ENCODE measurements at places on chromosomes 6 and 20.

DNA sequence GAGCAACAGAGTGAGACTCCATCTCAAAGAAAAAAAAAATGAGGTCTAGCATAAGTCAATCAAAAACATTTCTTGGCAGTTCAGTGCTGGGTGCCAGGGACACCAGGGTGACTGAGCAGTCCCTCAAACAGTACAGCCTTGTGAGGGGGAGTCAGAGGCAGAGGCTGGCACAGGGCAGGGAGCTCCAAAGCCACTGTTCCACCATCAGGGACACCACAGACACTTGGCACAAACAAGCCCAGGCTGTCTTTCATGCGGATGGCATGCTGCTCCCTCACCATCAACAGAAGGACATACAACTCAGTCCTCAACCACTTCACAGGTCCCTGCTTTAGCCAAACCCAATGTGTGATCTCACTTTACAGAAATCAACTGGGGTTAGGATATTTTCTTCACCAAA is 36.0 kb upstream of the GRM4 start:
- DNase-seq, result no peak

- no peak for DNase-seq
Measured at GRCh38 chr6:142617158-142617557, 315.4 kb downstream of the ADGRG6 start.

GRCh38 chr6:31597006-31597405 is 4.2 kb upstream of the NCR3 start:
- no peak for DNase-seq

DNA sequence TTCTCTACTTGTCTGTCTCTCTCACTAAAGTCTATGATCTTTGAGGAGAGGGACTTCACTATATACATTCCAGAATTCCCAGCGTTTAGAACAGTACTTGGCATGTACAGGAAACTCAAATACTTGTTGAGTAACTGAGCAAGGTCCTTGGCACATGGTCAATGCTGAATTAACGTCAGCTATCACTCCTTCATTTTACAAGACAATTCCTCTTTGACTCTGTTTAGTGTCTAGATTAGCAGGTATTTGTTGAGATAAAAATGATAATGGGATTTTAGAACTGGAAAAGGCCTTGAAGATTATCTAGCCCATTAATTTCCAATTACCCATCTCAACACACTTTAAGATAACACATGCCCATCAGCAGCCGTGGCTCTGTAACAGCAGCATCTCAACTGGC is 6.6 kb upstream of the GUCA1B start:
- DNase-seq, result no peak

GRCh38 chr20:23623666-23624323 is 14.0 kb downstream of the CST3 start:
- DNase-seq, result no peak

GRCh38 chr20:49985617-49986016 is 2.8 kb downstream of the SNAI1 start:
- DNase-seq, result no peak

GRCh38 chr20:45834797-45835161 is 1.2 kb downstream of the SNX21 start:
- DNase-seq, result no peak

DNA sequence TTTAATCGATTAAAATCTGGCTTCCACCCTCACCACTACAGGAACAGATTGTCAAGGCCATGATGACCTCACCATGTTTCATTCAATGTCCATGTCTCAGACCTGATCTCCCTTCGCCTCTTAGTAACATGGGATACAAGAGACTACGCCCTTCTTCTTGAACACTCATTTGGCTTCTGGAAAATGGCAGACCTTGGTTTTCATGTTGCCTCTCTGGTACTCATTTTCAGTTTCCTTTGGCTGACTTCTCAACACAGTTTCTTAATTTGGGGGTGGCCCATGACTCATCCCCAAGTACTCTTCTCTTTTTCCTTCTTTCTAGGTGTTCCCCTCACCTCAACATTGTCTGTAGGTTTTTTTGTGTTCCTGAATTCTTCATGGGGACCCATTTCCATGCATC is 22.7 kb downstream of the TMX4 start:
- no peak for DNase-seq

DNA sequence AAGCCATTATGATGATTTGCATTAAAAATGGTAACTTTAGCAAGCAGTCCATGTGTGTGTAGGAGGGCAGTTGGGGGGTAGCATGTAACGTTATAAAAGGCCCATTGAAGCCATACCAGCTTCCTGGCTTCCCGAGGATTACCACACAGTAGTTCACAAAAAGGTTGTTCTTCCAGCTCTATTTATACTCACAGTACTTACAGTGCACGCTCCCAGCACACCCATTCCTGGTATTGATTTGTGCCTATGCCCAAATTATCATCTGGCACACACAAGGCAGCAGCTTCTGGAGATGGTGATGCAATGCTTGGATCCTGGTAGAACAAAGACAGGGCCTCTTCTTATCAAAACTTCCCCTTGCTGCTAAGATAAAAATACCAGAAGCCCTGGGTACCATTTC is 436.8 kb downstream of the HAO1 start:
- DNase-seq, result no peak

DNA sequence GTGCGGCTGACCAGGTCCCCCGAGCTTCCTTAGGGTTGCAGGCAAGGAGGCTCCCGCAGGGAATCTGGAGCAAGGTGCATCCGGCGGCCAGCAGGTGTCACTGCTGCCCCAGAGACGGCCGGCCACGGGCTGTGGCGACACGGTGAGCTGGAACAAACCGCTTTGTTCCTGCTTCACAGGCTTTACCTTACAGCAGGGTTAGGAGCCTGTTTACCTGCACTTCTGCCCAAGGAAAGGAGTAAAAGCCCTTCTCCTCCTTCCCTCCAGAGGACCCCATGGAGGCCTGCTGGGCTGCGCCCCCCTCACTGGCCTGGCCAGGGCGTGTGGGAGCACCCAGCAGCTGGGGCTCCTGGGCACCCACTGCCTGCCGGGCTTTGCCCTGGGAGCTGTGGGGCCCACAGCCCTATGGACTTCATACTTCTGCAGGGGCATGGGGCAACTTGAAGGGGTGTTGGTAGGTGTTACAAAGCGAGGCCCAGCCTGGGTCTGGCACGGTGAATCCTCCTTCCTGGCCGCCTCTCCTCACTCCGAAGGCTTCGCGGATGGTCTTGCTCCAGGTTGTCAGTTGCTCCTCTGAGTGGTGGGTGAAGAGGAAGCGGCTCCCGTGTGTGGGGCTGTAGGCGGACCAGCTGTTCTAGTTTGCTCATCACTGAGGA is 88.4 kb downstream of the CDC5L start:
- peak; percentile 46 for DNase-seq

DNA sequence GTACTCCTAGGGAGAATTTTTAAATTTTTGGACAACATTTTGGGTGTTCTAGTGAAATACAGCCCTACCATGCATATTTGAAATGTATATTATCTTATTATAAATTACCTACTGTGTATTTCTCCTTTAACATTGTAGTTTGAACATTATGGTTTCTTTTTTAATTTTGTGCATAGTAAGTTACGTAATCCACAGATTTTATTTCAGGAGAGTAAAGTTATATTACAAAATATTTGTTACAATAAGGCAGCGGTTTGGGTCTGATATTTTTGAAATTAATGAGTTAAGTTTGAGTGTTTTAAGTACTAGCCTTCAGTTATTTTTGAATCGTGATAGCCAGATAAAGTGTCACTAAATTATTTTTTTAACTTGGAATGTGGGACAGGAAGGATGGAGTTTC is 7.3 kb upstream of the SOX4 start:
- DNase-seq, result no peak

GRCh38 chr6:48691420-48691819 is 580.4 kb upstream of the PTCHD4 start:
- no peak for DNase-seq

DNA sequence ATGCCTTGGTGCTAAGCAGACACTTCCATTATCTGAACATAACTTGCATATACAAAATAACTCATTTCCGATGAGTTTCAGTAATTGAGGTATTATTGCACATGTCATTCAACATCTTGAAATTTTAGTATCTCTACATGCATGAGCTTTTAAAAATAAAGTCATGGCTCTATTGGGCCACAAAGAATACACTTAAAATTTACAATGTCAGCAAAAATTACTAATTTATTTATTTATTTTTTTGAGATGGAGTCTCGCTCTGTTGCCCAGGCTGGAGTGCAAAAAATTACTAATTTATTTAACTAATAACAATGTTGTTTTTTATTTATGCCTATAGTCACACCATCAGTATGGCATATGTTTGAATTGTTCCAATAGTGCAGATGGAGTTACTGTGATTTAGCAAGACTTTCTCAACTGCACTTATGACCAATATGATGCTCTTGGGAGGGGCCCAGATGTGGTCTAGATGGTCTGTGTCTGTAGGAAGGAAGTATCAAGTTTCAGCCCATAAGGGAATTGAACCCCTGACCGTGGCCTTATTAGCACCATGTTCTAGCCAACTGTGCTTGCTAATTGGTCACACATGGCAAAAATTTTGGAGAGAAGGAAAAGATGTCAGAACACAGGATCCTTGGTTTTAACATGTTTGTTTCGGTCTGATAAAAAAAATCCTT is 370.7 kb upstream of the TSHZ2 start:
- DNase-seq, result no peak

GRCh38 chr20:24632581-24632980 is 163.2 kb downstream of the SYNDIG1 start:
- DNase-seq, result no peak
